Kidney epithelial cell (primary cell): ENCODE measurements at places on chromosomes 2 and 18.

GRCh38 chr2:98240786-98241398 is 105.4 kb upstream of the CNGA3 start:
- no peak for DNase-seq

DNA sequence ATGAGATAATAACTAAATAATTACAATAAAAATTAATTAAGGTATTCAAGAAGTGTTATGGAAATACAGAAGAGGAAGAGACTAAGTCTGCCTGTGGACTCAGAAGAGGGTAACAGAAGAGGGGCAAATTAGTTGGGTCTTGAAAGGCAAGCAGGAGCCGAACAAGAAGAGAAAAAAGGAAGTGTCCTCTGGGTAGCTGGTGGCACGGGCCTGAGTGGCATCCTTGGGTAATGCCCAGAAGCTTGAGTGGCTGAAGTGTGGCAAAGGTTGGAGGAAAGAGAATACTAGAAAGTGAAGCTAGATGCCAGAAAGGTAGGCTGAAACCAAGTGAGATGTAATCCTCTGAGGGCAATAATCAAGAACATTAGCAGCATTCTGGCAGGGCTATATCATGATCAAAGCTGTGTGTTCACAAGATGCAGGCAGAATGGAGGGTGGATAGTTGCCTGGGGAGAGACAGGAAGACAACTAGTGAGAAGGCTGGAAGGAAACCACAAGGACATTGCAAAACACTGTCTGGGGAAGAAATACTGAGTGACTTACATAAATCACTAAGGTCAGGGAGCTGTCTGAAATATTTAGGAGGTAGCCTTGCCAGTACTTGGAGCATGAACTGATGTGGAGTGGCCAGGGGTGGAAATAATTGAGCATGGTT is 16.2 kb downstream of the DOCK10 start:
- no peak for DNase-seq

GRCh38 chr2:105381101-105381668 is 17.7 kb downstream of the FHL2 start:
- no peak for DNase-seq

- DNase-seq: no peak
These were observed 22.6 kb downstream of the ZNF236 start for GRCh38 chr18:76844742-76845477.

DNA sequence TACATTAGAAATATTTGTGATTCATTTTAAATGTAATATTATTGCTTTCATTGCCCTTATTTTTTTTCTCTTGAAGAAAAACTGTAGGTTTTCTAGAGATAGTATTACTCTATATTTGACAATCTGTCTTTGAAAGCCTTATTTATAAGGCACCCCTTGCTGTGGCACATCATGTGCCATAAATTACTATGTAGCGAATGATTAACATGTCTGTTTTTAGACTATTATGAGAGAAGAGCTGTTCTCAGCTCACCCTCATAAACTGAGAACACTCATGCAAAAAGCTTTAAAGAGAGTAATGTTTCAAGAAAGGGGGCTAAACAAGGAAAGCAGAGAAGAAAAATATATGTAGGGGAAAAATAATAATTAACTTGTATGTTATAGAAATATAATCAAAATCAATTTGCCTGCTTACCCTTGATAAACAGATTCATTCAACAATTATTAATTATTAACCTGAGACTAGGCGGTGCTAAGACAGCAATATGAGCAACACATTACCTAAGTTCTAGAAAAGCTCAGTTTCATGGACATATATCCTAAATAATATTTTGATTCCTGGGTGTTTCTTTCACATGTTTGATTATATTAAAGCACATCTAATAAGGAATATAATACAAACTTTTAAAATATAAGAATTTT is 69.0 kb downstream of the RAB3GAP1 start:
- no peak for DNase-seq

DNA sequence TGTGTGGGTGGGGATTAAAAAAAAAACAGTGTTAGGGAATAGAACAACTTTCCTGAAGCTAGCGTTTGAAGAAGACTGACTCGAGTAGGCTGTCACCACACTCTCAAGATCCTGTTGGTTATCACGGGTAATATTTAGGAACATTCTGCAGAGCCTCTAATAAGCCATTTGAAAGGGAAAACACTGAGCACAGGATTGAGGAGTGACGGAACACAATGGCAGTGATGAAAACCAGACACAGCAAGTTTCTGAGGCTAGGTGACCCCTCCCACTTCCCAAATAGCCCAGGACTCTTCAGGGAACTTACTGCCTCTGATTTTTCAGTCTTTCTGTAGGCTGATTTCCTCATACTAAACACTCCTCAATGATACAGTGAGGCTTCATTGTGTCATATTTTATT is 88.2 kb upstream of the TMEM200C start:
- DNase-seq: no peak

- no peak for DNase-seq
These were observed 47.8 kb upstream of the SPOPL start for GRCh38 chr2:138453815-138454214.

DNA sequence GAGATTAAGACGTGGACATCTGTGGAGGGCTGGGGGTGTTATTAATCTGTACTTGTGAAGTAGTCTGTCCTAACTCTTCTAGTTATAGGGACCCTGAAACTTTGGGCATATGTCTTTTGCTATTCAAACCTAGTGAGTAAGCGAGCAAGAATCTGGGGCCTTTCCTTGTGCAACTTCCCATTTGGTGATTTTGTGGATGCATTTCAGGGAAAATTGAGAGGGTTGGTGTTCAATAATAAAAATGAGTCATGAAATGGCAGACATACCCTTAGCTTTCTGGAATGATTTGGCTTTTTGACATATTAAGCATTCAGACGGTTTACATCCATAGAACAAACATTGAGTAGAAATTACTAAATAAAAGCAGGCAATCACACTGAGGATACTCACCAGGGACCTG is 17.0 kb downstream of the COL4A4 start:
- DNase-seq: no peak

DNA sequence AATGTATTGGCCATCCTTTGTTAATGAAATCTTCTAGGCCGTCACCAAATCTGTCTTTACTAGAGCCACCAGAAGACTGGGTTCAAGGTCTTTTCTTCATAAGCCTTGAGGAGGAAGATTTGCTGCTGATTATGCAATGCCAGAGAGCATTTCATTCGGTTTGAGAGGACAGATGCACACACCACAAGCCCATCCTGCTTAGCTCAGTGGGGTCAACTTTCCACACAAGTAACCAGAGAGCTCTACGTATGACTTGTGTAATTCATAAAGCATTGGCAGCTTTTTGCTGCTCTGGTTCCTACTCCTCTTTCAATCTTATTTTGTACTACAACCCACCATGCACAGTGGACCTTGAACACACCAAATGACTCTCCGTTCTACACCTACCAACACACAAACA is 106.9 kb downstream of the OSR1 start:
- DNase-seq: no peak

DNA sequence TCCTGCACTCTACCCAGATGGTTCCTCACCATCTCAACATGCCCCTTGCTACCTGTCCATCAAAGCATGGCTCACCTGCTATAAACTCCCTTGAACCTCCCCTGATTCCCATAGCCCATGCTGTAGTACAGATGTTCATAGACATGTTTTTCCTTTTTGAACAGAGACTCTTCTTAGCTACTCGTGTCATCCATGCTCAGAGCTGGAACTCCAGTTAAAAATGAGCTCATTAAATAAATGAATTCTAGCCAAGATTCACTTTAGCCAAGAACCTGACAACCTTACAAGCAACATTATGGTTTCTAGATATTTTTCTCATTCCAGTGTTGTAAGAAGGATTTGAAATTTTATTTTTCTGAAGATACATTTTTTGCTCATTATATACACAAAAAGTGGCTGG is 65.0 kb downstream of the SCG2 start:
- DNase-seq: no peak

DNA sequence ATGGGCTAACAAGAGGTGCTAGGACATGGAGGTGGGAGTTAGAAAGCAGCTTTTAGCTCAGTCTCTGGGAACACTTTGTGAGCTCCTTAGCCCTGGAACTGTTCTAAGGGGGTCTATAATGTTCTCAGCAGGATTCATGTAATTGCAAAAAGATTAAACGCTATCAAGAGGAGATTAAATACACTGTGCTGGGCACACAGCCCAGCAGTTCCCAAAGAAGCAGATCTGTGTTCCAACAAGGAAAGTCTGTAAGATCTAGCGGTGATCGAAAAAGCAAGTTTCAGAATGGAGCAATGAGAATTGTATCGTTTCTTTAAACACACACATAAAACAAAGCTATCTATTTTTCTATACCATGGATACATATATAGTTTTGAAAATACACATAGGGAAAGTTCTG is 2.4 kb upstream of the ARID5A start:
- DNase-seq: no peak

GRCh38 chr18:36327352-36328316 is 30.1 kb downstream of the FHOD3 start:
- no peak for DNase-seq

DNA sequence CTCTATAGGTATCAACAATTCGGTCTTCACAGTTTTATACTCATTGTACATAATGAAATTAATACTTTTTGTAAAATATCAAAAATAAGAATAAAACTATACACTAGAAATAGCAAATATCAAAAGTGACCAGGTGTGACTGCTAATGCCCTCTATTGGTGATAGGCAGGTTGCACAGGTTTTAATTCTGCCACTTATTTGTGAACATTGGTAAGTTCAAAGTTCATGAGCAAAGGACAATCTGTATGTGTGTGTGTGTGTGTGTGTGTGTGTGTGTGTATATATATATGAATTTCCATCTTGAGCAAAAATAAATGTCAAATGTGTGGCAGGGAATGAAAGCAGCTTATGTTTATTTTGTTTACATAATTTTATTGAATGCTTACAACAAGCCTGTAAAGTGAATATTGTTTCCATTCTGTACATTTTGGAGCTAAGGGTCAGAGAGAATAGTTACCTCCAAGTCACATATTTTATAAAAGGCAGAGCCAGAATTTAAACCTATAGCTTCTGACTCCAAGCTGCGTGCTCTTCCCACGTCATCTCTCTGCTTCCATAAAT is 537.4 kb downstream of the CPS1 start:
- no peak for DNase-seq

- DNase-seq: no peak
These were observed 3.7 kb downstream of the BCL2 start for GRCh38 chr18:63315876-63316275.

GRCh38 chr2:64295326-64296139 is 151.3 kb upstream of the PELI1 start:
- no peak for DNase-seq

GRCh38 chr2:96089356-96090195 is 26.8 kb downstream of the ADRA2B start:
- DNase-seq: no peak

DNA sequence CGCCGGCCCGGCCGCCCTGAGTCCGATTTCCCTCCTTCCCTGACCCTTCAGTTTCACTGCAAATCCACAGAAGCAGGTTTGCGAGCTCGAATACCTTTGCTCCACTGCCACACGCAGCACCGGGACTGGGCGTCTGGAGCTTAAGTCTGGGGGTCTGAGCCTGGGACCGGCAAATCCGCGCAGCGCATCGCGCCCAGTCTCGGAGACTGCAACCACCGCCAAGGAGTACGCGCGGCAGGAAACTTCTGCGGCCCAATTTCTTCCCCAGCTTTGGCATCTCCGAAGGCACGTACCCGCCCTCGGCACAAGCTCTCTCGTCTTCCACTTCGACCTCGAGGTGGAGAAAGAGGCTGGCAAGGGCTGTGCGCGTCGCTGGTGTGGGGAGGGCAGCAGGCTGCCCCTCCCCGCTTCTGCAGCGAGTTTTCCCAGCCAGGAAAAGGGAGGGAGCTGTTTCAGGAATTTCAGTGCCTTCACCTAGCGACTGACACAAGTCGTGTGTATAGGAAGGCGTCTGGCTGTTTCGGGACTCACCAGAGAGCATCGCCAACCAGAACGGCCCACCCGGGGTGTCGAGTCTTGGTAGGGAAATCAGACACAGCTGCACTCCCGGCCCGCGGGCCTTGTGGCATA is 4.6 kb downstream of the SIX2 start:
- DNase-seq: no peak

- no peak for DNase-seq
These were observed 562.1 kb downstream of the NRXN1 start for GRCh38 chr2:50469784-50470183.

GRCh38 chr2:127612111-127612822 is 33.7 kb upstream of the GPR17 start:
- no peak for DNase-seq

GRCh38 chr2:238643400-238643907 is 204.4 kb upstream of the TWIST2 start:
- no peak for DNase-seq

GRCh38 chr2:10237392-10238321 is 65.0 kb upstream of the HPCAL1 start:
- DNase-seq: no peak

- DNase-seq: no peak
These were observed 60.9 kb upstream of the KLHL29 start for GRCh38 chr2:23323917-23324680.

DNA sequence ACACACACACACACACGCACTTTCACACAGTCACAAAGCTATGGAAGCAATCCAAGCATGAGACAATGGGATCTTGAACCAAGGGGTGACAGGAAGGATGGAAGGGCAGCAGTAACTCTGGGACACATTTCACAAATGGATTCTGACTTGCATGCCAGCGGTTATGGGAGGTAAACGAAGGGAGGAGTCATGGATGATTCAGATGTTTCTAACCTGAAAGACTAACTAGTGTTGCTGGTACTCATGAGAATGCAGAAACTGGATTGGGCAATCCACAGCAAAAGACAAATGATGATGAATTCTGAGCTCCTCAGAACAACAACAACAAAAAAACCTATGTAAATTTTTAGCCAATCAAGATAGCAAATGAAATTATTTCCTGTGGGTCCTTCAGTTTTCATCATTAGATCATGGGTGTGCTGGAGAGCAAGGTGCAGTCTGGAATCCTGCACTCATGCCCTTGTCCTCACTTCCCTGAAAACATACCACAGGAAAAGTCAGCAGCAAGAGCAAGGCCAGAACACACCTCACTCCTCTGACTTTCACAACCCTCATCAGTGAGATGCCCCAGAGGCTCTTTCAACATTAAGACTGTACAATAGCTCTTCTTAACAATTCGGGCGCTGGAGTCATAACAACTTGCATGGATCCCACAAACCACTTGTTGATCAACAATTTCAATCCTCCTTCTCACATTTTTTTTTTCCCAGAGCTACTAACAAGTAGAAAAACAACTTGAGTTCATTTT is 32.6 kb downstream of the ABCA12 start:
- no peak for DNase-seq

DNA sequence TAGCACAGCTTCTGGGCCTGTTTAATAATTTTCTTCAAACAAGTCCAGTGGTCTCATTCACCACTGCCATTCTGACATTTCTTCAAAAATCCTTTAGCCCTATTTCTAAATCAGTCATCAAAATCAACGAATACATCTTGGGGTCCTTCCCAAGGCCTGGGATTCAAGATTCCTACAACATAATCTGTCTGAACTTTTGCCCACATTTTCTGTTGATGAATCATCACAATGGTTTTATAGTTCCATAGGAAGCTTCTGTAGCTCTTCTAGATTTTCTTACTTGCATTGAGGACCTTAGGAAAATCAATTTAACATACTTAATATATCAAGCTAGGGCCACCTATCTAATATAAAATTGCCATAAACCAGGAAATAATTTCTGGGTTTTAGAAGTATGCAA is 811.8 kb upstream of the ACVR2A start:
- no peak for DNase-seq
